ENCODE measurements at places on chromosomes 13 and 19. TPM values are rescaled to one million over a fixed set of nuclear protein-coding genes. Genes with fewer than 3 reads are reported as not detected.

GFY gene
- total RNA-seq: not detected

KASH5 gene
- total RNA-seq: not detected

ZNF99 gene
- not detected for total RNA-seq

DNA sequence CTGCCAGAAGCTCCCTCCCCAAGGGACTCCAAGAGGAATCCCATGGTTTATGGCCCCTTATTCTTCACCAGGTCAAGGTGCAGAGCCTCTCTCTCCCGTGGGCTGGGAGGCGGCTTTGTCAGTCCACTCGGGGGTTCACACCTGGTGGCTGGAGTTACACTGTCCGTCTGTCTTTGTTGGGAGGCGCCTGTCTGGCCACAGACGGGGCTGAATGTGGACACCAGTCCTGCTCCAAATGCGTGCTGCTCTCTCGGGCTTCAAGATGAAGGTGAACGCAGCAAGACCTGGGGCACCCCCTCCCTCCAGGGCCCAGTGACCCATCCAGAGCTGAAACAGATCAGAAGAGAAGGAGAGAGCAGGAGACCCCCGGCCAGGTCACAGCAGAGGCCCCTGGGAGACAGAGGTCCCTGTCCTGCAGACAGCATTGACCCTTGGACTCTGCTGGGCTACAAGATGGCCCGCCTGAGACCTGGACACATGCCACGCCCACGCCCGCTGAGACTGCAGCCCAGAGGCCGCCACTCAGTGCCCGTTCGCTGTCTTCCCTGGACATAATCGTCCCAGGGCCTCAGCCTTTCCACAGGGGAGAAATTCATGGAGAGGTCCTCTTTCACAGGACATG, 29.9 kb upstream of the TUBGCP3 start:
- no peak for DNase-seq

DNA sequence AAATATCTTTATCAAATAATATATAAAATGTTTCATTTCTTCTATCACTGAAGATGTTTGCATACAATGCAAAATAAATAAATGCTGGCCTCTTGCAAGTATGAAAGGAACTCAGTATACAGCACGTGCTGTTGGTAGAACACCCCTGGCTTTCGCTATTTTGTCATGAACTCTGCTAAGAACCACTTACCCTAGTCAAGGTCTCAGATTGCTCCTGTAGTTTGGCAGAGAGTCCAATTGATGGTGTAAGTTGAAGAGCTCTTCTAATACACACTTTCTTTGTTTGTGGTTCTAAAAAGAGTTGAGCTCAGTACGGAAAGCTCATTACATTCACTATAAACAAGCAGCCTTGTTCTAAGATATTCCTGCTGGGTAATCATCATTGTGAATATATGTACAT, 1258.9 kb downstream of the EFNB2 start:
- DNase-seq: no peak

DNA sequence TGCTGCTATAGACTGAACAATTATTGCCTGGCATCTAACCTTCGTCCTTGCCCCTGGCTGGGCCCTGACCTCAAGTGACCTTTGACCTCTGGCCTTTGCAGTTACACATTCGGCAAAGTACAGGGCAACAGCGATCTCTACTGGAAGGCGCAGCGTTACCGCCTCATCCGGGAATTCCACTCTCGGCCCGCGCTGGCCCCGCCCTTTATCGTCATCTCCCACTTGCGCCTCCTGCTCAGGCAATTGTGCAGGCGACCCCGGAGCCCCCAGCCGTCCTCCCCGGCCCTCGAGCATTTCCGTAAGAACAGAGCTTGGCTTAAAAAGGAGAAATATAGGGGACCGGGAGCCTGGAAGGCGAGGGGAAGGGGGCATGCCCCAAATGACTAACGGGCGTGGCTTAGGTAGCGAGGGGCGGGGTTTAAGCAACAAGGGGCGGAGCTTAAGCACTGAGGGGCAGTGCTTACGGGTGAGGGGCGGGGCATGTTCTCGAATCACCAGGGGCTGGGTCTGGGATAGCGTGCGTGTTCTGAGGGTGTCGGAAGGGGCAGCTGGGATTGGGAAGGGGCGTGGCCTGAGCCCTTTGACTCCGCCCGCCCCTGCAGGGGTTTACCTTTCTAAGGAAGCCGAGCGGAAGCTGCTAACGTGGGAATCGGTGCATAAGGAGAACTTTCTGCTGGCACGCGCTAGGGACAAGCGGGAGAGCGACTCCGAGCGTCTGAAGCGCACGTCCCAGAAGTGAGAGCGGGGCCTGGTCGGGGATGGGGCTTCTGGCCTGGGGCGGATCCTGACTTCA, 52.7 kb downstream of the TRPM4 start:
- DNase-seq: no peak

Data from dermis microvascular lymphatic vessel endothelial cell (primary cell).